ENCODE measurements at places on chromosomes 7 and 10.
A peak's percentile ranks its signal among the peaks of the same experiment; 100 is the strongest.

DNA sequence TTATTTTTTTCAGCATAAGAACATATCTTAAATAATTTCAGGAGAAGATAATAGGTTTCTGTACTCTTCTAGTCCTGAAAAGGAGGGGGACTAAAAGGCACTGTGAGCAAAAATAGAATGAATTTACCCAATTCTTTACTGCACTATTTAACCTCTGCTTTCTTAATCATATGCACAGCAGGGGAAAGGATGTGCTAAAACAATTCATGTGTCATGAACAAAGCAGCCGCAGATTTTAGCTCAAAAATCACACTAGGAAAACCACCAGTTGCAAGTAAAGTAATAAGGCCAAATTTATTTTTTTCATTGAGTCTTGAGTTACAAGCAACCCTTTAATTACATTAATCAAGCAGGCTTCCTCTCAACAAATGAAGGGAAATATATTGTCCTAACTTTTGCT, 80.1 kb downstream of the CABCOCO1 start:
- DNase-seq: no peak

DNA sequence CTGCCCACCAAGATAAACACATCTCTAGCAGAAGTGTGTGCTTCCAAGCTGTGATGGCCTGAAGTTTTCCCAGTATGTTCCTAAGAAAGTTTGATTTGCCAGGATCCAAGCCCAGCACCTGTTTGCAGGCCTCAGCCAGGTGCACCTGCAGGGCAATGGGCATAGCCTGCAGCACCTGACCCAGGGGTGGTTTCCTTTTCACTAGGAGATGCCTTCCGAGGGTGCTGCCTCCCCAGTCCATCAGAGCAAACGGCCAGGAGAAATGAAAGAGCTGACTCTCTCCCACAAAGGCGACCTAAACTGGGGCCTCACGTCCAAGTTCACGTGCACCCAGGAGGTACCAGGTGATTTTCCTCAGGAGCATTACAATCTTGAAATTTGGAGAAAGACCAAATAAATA, 7.1 kb downstream of the UCMA start:
- no peak for DNase-seq

DNA sequence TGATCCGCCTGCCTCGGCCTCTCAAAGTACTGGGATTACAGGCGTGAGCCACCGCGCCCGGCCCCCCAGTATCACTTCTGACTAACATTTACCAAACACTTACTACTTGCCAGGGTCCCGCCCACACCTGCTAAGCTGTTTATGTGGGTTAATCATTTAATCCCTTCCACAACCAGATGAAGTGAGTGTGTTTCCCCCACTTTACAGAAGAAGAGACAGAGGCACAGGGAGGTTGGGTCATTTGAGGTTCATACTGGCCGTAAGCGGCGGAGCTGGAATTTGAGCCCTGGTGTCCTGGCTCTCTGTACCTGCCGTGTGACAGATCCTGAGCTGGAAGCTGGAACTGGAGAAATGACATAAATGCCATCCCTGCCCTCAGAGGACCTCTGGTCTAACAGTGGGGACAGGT, 15.1 kb upstream of the VPS37D start:
- no peak for DNase-seq

DNA sequence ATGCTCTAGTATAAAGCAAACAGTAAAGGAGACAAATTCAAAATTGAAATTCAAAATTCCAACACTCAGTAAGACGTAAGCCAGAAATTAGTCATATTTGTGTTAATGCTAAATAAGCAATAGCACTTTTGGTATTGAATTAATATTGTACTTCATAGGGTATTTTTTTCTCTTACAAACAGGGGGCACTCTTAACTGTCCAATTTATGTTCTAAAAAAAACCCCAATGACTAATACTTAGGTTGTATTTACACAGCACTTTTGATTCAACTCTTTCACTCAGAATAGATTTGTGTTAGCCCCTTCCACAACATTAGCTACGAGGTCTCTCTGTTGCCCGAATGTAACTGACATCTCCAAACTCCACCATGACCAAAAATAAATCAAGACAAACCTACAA, 284.9 kb upstream of the COBL start:
- DNase-seq: no peak

DNA sequence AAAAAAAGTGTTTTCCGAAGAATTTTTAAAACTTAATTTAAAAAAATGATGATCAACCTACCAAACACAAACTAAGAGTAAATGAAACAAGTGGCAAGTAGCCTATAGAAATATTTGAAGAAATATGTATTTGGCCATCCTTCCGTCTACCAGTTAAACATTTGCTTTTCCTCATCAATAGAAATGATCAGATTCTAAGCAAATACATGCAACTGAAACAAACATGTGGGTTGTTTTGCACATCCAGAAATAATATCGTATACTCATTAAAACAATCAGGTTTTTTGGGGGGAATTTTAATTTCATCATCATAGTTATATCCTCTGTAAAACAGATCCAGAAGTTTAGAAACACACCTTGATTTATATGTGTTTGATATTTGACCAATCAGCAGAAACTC, 1011.7 kb downstream of the GATA3 start:
- no peak for DNase-seq

DNA sequence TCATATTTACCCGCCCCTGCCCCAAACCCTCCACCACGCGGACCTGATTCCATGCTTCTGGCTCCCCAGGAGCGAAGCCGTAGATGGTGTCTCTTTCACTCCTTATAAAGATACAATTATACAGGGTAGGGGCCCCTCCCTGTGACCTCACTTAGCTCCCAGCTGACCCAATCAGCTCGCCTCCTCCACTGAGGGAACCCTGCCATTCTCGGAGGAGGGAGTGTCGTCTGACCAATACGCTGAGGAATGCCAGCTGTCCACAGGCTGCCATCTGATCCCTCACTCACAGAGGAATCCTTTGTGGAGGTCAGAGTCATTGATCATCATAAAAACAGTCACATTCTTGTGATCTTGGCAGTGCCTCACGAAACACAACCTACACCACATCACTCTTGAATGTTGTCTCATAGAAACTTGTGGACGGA, 67.5 kb upstream of the INSIG1 start:
- no peak for DNase-seq

DNA sequence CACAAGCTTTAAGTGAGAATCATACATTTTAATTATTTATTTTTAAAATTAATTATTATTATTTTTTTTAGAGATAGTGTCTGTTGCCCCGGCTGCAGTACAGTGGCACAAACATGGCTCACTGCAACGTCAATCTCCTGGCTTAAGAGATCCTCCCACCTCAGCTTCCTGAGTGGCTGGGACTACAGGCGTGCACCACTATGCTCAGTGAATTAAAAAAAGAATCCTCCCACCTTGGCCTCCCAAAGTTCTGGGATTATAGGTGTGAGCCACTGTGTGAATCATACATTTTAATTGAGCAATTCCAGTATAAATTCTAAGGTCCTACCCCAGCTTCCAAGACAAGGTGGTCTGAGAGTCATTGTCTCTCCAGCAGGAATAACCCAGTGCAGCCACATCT, 172.4 kb downstream of the JAZF1 start:
- no peak for DNase-seq

DNA sequence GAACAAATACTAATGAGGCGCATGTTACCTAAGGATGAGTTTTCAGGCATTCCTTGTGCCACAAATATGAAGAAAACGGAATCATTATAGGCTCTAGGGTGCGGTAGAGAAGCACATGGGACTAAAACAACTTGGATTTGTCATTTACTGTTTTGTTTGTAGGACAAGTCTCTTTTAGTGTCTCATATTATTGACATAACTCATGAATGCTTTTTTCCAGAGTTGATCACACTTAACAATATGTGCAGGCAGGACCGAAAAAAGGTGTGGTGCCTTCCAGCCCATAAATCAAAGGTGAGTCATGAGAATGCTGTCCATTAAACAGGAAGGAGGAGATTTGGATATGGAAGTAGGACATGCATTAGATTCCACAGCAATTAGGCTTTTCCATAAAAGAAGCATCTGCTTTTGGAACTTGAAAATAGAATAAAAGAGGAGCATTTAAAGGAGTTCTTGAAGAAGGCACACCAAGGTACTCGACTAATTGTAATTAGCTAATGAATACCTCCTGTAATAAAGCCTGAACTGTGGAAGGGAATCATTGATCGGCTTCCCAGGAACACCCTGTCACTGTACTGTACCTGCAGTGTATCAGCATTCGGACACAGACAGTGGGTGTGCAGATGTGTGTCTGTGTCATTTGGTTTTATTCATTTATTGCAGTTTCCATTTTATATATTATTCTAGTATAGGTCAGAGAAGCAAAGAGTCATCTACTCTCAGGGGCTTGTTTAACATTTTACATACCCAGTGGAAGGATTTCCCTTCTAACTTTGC, 119.7 kb upstream of the KLF14 start:
- DNase-seq: no peak

DNA sequence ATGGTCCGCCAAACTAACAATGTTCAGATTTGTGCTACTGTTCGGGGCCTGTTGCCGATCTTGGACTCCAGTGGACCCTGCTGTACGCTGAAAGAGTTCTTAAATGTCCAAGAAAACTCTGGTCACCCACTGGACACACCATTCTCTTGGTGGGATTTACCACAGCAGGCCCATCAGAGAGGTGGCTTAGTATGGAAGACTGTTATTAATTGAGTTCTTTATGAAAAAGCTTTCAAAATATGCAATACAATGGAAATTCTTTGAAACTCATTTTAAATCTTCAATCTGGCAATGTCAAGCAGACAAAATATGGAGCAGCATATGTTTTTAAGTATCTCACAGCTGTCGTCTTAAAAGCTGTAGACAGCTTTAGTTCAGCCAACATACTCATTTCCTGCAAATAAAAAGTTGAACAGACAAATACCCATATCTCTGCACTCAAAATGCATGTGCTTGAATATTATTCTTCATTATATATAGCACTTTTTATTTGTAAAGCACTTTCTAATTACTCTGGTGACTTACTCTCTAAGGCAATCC, 37.4 kb upstream of the GRM8 start:
- no peak for DNase-seq

GRCh38 chr7:46812101-46812675, 769.7 kb downstream of the TNS3 start:
- no peak for DNase-seq

DNA sequence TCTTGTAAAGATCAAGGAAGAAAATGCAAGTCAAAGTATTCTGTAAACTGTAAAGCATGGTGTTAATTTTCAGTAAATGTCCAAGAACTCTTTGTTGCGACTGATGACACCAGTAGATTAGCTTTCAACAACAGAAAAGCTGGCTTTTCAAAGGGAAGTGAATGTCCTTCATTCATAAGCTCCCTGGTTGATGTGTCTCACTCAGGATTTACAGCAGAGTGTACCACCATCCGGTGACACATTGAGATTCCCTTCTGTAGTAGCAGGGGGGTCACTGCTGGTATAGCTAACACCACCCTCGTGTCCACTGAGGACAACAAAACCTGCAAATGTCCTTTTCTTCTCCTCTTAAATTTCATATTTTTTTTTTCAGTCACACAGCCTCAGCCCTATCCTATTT, 253.4 kb downstream of the SORCS1 start:
- DNase-seq: no peak

DNA sequence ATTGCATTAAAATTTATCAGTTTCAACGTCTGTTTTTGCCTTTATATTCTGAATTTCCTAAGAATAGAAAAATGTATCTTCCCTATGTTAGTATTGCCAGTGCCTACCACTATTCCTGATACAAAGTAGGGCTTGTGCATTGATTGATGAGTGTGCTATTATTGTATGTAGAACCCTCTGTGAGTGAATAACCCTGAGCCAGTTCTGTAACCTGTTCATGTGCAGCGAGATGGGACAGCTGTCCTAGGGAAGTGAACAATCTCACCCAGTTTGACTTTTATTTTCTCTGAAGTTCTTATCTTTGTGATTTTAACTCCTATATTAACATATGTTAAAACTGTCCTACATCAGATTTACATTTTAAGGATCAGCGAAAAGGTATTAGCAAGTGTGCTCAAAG, 178.4 kb upstream of the ADO start:
- no peak for DNase-seq

DNA sequence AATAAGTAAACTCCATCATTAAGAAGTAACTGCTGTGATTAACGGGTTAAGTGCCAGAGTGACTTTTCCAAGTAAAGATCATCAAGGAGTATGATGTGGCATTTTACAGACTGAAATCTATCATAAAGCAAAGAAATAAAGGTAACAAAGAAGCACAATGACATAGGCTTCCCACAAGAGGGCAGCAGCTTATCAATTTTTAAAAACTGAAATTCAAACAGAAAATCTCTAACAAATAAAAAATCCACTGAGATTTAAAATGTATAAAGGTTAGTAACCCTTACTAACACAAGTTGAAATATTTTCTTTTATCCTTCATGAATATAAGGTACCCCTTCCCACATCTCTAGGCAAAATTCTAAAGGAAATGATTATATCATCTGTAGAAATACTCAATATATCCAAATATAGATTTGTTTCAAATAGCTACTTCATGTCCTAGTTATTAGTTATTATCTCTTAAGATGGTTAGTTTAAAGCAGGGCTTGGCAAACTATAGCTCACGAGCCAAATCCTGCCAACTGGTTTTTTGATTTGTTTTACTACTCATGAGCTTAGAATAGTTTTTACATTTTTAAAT, 29.2 kb downstream of the FAM3C start:
- DNase-seq: peak; percentile 34

DNA sequence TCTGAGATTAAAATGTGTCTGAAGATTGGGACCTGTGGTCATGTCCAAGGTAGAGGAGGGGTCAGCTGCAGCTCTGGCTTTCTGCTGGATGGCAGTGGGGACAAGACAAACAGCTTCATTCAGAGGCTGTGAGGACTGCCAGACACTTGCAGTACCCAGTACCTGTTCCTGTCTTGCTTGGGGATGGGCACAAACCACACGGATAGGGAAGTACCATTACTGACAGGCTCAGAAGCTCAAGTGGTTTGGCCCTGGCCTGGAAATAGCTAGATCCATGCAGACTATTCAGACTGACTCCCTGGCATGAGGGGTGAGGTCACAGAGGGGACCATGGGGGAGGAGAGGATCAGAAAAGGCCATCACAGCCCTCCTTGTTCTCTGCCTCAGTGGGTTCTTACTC, 56.0 kb upstream of the COMTD1 start:
- no peak for DNase-seq

GRCh38 chr10:128063736-128064107, 62.5 kb downstream of the MKI67 start:
- DNase-seq: no peak

- DNase-seq: no peak
Measured at GRCh38 chr10:132139526-132139925, 47.2 kb upstream of the DPYSL4 start.

- DNase-seq: no peak
Measured at GRCh38 chr10:15231426-15231825, 62.9 kb upstream of the NMT2 start.

GRCh38 chr7:155850766-155851678, 38.8 kb upstream of the SHH start:
- no peak for DNase-seq

DNA sequence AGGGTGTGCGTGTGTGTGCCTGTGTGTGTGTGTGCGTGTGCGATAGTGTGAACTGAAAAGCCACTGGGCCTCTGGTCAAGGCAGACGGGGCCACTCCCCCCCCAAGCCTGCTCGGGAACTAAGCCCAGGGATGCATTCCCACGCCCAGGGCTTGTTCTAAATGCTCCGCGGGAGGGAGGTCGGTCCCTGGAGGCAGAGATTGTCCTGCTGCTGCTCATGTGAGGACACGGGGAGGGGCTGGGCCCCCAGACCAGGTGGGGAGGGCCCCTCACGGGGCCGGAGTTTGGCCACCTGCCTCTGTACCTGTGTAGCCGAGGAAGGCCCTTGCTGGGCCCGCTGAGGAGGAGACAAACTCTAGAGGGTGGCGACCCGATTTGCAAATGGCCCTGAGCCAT, 93.9 kb downstream of the PDGFA start:
- DNase-seq: no peak
